ENCODE measurements at places on chromosomes 7 and 10. TPM values are rescaled to one million over a fixed set of nuclear protein-coding genes. Genes with fewer than 3 reads are reported as not detected.

DNA sequence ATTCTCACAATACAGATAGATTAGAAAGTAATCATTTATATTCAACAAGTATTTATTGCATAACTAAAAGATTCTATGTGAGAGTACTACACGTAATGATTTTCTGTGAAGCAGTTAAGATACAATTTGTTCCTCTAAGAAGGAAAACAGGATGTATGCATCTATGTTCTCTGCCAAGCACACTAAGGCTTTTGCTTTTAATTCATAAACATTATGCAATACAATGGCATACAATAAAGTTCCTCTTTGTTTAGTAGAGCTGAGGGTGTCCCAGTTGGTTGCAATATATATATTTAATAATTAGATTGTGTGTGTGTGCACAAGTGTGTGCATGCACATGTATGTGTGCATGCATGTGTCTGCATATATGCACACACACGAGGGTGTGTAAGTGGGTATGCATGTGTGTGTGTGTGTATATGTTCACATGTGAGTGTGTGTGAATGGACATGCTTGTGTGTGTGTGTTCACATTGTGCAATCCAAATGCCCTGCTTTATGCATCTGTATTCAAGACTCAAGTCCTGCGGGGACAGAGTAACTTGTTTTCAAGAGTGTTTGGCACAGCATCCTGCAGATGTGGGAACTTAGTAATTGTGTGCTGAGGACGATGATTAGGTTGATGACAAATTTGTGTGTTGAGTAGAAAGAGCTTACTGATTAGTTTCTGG lies 481.5 kb upstream of the KLF6 start:
- DNase-seq = no peak

DNA sequence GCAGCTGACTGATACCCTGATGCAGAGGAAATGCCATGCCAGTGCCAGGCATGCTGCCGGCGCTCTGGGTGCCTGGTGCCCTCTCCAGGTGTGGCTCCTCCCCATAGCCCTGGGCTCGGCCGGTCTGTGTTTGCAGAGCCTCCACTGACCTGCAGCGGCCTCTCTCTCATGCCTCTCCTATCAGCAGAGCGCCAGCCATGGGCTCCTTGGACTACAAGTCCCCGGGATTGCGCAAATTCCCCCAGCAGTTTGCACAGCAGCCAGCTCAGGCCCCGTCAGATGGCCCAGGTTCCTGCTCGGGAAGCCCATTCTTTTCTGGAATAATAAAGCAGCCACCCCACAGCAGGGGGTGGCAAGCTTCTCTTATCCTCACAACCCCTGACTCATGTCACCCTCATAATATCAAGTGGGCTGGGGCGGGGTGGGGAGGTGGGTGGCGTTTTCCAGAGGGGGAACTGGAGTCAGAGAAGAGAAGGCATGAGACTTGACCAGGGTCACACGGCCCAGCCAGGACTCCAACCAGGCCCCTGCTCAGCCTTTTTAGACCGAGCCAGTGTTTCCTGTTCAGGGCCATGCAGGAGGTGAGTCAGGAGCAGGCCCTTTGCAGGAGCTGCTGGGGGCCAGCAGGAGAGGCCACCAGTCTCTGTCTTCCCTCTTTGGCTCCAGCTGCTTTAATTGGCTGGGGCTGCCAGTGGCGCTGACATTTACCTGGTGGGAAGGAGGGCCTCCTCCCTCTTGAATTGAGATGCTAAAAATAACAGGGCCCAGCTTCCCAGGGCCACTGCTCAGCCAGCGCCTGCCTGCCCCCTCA lies 58.6 kb downstream of the ZMIZ1 start:
- DNase-seq = peak; percentile 96

- no peak for DNase-seq
Measured at GRCh38 chr7:7641129-7641663, 644 bp downstream of the UMAD1 start.

Gene SOSTDC1
- 3.7 TPM for total RNA-seq

Gene PLXNA4
- total RNA-seq = 7.2 TPM

DNA sequence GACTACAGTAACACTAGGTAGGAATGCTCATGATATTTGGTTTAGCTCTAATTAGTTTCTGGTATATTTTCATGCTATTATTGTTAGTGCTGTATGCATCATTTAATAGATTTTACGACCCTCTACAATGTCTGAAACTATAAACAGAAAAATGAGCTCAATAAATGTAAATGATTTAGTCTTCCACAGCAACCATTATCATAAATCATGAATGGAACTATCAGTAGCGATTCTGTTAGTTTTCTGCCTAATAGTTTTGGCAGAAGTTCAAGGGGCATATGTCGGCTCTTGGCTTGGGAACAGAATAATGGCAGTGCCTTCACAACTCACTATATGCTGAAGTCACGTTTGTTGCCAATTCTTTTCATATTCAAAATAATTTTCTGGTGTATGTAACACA lies 494.8 kb downstream of the PARD3 start:
- no peak for DNase-seq

Gene ADAP1
- 30.7 TPM for total RNA-seq

DNA sequence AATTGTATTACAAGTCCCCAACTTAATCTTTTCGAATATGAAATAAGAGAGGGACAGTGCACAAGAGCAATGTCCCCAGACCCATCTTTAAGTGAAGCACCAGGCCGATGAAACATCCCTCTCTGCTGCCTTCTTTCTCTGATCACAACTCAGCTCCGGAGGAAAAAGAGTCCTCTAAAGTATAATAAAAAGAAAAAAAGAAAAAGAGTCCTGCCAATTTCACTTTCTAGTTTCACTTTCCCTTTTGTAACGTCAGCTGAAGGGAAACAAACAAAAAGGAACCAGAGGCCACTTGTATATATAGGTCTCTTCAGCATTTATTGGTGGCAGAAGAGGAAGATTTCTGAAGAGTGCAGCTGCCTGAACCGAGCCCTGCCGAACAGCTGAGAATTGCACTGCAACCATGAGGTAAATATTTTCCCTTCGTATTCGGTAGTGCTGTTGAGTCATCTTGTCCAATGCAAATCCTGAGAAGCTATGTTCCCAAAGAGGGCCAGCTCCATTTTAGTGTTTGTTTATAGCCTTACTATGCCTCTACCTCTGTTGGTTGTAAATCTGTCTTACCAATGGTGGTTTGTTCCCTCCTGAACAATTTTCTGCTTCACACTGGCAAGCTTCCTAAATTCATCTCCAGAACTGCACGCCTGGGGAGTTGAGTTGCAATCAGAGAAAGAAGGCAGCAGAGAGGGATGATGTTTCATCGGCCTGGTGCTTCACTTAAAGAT lies at the start of gene IFIT2:
Gene IFIT2, plus strand, starts transcription at position 326 of the 725 bp plus-strand sequence. Its CDS starts 78 bp downstream, at position 404.
- DNase-seq = no peak

DNA sequence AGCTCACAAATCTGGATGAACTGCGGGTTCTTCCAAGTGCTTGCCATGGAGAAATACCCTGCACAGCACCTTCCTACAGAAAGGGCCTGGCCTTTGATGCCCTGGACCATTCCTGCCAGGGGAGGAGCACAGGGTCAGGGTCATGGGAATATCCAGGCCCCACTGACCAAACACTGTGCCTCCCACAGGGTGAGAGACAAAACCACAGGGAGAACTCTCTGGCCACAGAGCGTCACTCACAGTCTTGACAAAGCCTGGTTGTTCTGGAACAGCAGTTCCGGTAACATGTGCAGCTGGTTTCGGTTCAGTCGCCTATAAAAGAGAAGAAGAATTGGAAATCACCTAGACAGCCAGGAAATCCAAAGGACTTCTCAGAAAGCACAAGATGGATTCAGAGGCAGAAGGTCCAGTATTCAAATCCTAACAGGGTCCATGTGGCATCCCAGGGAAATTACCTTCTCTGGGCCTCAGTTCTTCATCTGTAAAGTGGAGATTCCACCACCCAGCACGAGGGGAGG lies 28.1 kb downstream of the SLIT1 start:
- peak; percentile 12 for DNase-seq

- peak; percentile 64 for DNase-seq
Measured at GRCh38 chr7:27172823-27173510, 1.2 kb downstream of the HOXA10 start.

DNA sequence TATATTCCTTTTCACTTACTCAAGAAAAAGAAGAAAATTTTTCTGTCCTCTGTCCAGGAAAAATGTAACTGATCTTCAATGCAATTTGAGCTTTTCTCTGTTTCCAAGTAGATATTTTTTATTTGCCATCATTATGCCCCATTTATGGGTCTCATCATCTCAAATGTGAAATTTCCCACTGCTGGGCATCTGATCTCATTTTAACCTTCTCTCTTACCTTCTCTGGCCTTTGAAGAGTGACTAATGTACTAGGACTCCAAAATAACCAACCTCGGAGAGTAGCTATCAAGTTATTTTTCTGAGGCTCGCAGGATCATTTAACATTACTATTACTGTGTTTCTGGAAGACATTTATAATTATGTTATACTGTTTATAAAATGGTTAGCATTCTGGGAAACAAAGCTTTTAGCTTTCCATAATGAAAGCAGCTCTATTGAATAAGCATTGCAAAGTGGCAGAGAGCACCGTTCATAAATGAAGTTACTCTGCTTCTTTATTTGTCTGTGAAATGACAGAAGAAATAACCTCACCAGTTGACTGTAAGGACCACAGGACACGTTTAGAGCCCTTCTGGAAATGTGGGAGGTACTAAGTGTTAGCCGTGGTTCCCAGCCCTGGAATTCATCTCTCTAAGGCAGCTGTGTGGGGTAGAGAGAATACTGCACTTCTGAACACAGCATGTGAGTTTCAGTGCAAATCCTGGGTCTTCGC lies 33.3 kb upstream of the NMT2 start:
- DNase-seq = no peak

DNA sequence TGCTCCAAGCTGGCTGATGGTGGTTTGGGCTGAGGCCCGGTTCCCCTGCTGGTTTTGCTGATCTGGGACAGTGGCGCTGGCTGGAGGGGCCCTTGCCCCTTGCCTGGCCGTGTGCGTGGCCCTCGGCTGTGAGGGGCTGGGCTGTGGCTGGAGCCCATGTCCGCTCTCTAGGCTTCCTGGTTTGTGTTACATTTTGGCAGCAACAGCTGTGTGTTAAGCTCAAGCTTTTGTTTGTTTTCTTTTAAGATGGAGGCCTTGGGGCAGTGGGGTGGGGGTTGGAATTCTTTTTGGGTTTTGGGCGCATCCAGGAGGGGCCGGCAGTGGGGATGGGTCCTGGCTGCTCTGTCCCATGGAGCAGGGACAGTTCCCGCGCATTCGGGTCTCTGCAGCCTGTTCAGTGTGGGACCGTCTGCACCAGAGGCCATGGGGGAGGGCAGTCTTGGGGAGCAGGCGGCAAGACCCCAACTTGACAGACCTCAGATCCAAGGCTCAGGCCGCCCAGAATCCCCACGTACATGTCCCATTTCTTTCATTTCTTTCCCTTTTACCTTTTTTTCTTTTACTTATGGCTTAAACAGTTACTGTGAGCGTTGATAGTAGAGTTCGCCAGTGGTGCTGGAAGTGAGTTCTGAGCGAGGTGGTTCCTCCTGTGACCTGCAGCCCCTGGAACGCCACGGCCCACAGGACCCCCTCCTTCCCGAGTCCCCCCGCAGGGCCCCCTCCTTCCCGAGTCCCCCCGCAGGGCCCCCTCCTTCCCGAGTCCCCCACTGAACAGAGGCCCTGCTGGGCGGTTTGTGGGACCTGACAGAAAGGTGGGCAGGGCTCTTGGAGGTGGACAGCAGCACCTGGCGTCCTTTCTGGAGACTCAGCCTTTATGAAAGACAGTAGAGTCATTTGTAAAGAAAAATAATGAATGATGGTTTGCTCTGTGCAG lies 75.3 kb downstream of the INPP5A start:
- DNase-seq = peak; percentile 46

DNA sequence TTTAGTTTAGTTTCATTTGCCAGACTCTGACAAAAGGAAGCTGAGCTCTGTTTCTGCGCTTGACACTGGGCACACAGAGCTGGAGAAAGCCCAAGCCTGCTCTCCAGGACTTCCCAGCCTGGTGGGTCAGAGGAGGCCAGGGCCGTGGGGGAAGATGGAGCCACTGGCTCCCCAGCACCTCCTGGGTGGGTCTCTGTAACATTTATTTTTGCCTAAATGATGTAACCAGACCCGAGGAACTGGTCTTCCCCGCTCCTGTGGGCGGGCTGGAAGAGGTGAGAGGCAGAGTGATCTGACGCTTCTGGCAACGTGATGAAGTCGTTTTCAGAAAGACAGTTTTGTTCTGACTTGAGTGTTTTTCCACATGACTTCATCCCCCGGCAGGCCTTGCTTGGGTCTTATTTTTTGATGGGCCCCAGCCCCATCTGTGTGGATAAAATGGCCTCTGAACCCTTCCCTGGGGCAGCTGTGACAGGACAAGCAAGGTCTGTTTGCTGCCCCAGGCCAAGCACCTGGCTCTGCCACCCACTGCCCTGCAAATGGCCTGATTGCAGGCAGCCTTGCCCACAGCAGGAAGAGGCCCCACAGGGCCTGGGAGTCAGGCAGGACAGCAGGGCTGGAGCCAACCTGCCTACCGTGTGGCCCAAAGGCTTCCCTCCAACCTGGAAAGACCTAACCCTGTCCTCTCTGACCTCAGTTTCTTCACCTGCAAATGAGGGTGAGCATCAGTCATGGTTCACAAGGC lies 304.9 kb upstream of the ZMIZ1 start:
- peak; percentile 58 for DNase-seq

DNA sequence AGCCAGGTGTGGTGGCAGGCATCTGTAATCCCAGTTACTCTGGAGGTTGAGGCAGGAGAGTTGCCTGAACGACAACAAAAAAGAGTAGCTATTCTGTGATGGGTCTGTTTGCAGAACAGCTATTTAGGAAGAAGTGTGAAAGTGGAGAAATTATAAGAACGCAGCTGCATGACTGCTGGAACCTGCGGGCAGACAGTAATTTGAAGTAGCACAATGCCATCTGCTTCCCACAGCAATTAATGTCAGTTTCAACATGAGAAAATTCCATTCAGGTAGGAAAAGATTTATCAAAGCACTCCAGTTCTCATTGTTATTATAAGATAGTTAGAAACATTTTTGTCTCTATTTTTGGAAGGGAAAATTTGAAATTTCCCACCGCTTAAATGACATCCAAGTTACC lies 21.5 kb downstream of the LAMB1 start:
- DNase-seq = no peak

DNA sequence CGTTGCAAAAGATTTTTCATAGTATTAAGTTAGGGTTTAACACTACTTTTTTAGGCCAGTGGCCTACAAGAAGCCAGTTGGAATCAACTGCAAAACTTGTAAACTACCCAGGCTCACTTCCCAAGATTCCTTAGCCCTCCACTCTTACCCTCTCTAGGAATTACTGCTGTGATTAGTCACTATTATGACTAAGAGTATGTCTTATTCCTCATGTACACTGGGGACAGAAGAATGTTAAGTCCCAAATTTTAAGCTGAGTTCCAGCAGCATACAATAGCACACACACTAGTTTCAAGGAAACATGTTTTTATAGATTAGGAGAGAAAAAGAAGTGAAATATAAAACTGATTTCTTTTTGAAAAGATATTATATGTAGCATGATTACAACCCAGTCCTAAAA lies 42.8 kb downstream of the FBXL13 start:
- DNase-seq = no peak

DNA sequence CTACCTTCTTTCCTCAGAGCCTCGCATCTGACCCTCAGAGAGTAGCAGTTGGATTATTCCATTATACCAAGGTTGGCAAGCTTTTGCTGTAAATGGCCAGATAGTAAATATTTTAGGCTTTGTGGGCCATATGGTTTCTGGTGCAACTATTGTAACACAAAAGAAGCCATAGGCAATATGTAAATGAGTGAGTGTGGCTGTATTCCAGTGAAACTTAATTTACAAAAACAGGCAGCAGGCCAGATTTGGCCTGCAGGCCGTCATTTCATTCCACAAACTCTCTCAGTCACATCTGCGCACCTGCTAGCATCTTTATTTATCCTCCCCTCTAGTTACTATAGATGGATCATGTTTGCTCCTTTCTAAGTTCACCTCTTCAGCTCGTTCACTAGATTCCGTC lies 6.7 kb downstream of the ZNF518A start:
- no peak for DNase-seq
